ENCODE measurements at places on chromosomes 5 and 9. TPM values are rescaled to one million over a fixed set of nuclear protein-coding genes. Genes with fewer than 3 reads are reported as not detected.

TPPP gene
- total RNA-seq, result 0.34 TPM

SPINK5 gene
- not detected for total RNA-seq

CYLC2 gene
- total RNA-seq, result not detected

LCN12 gene
- total RNA-seq, result 2.3 TPM

DND1 gene
- 2.8 TPM for total RNA-seq

OR2V1 gene
- total RNA-seq, result not detected

CBY3 gene
- total RNA-seq, result 0.32 TPM

DMRT3 gene
- total RNA-seq, result not detected
